ENCODE measurements at places on chromosomes 5 and 9.

DNA sequence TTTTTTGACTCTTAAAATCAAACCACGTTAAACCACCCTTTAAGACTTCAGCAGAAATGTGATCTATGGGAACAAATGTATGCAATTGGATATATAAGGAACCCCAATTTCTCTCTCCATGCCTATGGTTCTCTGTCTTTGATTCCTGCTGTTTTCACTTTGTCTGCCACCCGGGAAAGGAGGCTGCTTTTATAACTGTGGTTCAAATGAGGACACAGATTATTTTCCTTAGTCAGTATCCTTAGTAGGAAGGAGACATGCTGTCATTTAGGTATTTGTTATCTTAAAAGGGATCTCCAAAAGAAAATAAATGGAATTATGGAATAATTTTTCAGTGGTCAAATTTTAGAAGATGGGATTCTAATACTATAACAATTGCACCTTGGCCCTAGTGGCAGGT lies 176.1 kb upstream of the NREP start:
- DNase-seq = no peak

GRCh38 chr9:128408963-128409431 lies 11.7 kb upstream of the CERCAM start:
- no peak for DNase-seq

DNA sequence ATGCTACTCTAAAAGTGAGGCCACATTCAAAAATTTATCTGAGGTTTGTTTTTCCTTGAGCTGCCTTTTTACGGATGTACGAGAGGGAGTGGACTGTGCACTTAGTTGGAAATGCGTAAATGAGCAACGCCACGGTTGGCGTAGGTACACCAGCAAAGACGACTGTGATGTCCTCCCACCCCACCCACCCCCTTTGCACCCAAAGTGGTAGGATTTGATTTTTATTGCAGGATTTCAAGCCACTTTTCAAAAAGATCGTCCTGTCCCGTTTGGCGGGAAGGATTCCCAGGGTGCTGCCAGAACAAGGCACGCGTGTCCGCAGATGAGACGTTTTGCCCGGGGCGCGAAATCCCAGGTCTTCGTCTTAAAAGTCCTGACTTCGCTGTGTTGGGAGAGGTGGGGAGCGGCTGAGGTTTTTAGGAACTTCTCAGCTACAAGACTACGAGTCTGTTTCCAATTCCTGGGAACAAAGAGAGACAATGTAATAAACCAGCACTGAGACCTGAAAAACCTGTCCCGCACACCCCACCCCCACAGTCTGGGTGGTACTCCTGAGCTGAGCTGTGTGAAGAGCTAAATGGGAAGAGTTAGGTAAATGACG lies 1.0 kb upstream of the TLE1 start:
- no peak for DNase-seq

DNA sequence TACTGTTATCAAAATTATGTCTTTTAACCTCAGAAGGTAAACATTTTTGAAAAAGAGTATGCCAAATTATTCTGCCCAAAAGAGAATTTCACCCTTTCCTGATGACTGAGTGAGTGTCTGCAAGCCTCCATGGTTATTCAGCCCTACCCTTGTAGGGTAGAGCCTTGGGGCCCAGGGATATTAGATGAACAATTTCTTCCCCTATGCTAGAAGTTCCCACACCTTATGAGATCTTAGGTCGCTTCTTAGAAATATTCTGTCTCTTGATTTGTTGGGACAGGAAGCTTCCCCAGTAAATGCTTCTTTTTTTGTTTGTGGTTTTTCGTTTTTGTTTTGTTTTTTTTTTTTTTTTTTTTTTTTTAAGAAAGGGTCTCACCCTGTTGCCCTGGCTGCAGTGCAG lies 3.1 kb downstream of the CRB2 start:
- DNase-seq = no peak

DNA sequence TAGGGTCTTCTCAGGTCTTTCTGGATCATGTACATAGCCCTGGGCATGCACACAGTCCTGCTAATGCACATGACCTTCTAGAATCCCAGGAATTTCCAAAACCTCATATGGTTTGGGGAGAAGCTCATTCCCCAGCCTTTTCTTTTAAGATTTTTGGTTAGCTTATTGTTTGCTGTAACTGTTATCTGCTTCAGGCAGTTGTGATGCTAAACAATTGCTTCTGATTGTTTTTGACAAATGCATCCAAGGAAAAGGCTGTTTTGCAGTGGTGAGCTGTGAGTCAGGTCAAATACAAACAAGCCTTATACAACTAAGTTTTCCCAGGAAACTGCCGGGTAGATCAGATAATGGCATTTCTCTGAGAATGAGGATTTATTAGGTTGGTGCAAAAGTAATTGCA lies 32.7 kb downstream of the SMC5 start:
- no peak for DNase-seq

- no peak for DNase-seq
Measured at GRCh38 chr5:176719113-176719739, 71.9 kb downstream of the TSPAN17 start.

DNA sequence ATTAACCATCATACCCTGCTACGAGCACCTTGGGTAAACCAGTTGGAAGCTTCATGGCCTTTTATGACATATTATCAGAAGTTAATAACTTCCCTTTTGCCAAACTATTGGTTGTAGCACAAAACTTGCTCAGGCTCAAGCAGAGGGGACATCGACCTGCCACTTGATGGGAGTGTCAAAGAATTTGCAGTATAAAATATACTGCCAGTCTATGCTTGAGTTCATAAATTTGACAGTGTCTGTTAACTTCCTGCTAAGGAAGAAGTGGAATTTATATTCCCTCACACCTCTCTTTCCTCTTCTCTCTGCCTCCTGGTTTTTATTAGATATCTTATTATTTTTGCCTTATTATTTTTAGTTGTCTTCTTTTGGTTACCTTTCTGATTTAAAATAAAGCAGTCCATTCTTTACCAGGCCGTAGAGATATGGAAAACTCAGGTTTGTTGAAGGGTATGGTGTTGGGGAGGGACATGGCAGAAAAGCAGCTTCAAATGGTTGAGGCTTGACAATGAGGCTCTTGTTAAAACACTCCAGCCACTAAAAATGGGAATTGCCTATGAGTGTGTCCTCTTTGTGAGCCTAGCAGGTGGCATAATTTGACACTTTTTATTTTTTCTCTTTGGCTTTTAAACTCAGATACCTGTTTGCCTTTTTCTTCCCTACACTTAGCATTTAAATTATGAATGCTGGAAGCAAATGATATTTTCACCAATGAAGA lies 298.0 kb downstream of the DOCK8 start:
- no peak for DNase-seq

GRCh38 chr5:54663866-54664265 lies 146.3 kb downstream of the SNX18 start:
- no peak for DNase-seq
